Activated CD4-positive, alpha-beta T cell treated with anti-CD3 and anti-CD28 coated beads, Interleukin-2, amount 10 ng/mL, durations not matched to agents 24 days and 14 days (primary cell): ENCODE measurements at places on chromosomes 16 and 17. TPM values are rescaled to one million over a fixed set of nuclear protein-coding genes. Genes with fewer than 3 reads are reported as not detected.
A peak's percentile ranks its signal among the peaks of the same experiment; 100 is the strongest.

- no peak for DNase-seq
Measured at GRCh38 chr17:72631568-72631948, 460.9 kb downstream of the SLC39A11 start.

DNA sequence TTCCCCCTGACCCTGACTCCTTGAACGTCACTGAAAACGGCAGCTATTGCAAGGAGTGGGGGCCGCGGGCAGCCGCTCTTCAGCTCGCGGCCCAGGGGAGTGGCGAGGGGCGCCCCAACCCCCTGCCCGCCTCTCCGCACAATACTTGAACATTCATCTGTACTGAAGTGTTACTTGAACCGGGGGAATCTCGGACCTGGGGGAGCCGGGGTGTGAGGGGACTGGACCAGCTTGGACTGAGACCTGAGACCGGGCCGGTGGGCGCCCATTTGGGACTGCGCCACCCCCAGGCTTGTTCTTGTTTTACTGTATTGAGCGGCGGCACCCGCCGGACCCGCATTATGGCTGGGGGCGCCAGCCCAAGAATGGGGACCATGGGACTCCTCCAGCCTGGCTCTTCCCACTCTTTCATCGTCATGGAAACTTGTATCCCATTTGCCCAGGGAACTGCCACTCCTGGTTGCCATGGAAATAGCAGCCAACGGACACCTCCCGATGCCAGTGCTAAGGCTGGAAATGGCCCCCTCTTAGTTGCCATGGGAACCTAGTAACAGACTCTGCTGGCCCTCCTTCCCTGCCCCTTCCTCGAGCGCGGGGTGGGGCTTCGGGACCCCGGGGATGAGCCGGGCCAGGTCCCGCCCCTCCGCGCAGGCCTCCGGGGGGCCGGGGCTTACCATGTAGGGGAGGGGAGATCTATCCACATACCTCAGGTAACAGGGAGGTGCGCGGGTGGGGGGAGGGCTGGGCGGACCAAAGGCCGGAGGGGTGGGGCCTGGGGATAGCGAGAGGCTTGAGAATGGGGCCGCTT lies 805 bp upstream of the ORAI3 start:
- peak; percentile 68 for DNase-seq

DNA sequence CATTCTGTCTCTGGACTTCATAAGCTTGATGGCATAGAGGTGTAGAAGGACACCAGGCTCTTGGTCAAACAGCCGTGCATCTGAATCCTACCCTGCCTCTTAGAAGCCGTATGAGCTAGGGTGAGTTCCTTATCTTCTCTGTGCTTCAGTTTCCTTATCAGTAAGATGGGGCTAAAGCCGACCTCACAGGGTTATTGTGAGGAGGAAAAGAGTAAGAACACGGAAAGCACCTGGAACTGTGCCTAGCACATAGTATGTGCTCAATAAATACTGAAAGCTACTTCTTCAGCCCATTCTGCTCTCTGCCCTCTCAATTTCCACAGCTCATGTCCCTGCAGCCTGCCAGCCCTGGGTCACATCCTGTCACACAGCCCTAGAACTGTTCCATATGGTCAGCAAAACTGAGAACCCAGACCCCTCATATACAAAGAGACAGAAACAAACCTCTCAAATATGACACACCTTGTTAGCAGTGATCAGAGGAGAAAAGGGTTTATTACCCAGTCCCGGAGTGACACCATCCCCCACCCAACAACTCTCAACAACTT lies 17.0 kb upstream of the UBTF start:
- no peak for DNase-seq

DNA sequence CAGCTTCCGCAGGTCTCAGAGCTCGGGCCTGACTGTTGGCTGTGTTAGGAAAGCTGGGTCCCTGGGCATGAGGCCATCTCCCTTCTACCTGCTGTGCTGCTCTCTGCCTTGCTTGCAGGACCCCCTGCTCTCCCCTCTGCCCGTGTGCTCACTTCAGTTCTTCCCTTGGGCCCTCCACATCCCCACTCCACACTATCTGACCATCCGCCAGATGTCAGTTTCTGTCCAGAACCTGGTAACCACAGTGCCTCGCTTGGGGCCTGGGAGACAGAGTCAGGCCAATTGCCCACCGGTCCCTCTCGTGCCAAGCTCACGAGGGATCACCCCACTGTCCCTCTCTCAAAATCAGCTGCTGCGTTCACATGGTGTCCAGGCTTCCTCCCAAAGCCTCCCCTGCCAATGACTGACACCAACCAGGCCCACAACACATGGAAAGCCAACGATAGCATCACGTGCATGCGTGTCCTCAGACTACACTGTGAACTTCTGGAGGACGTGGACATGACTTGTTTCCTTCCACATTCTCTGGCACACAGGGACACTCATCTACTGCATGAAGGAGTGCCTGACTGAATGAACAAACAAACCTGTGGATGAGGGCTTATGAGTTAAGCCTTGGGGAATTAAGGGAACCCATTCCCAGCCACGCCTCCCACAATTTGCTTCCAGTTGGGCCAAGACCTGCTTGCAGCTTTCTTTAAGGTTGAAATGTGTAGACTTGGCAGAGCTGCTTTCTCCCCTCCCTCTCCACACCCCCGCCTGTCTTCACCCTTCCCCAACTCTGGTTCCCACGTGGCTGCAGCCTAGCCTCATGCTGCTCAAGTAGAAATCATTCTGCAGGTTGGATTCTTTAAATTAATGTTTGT lies 72.5 kb upstream of the ZNF423 start:
- DNase-seq, result no peak

The OMG gene
- total RNA-seq, result 0.09 and 0.35 TPM in 2 replicates

DNA sequence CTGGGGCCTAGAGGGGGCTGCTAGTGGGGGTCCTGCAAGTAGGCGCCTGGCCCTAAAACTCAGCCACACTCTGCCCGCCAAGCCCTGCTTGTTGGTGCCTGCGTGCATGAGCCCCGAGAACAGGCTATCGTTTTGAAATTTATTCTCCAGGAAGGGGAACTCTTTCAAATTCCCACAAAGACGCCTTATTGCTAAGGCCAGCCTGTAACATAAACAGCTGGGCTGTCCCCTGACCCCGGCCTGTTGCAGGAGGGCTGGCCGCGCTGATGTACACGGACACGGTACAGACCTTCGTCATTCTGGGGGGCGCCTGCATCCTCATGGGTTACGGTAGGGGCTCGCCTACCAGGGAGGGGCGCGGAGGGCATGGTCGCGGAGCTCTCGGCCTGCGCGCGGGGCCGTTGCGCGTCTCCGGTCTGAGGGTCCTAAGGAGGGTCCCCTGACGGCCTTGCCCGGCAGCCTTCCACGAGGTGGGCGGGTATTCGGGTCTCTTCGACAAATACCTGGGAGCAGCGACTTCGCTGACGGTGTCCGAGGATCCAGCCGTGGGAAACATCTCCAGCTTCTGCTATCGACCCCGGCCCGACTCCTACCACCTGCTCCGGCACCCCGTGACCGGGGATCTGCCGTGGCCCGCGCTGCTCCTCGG lies 4.3 kb downstream of the SLC5A2 start:
- no peak for DNase-seq
